Naive thymus-derived CD4-positive, alpha-beta T cell (primary cell): ENCODE measurements at places on chromosomes 7 and 10. TPM values are rescaled to one million over a fixed set of nuclear protein-coding genes. Genes with fewer than 3 reads are reported as not detected.

Gene MXI1
- total RNA-seq = 56.3 TPM

Gene SRGN
- total RNA-seq = 66.6 TPM

Gene SHOC2
- total RNA-seq = 60.6 TPM

Gene PCDH15
- not detected for total RNA-seq

Gene FGL2
- total RNA-seq = 3.0 TPM

Gene WDR86
- total RNA-seq = not detected

- DNase-seq = no peak
These were observed 41.4 kb upstream of the SGCE start for GRCh38 chr7:94697035-94697974.

DNA sequence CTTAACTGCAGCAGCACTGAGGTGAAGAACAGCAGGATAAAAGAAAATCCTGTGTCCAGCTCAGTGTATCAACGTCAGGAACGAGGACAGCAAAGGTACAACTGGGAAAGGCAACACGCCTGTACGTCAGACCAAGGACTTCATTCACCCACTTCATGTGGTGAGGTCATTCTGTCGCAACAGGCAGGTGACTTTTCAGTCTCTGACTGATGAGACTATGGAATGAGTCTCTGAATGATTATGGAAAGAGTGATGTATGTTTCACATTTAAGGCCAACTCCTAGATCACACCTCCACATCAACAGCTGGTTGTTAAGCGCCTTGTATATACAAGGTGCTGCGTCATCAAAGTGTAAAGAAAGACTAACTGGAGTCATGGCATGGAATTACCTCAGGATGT is 297.6 kb upstream of the SP8 start:
- DNase-seq = no peak

DNA sequence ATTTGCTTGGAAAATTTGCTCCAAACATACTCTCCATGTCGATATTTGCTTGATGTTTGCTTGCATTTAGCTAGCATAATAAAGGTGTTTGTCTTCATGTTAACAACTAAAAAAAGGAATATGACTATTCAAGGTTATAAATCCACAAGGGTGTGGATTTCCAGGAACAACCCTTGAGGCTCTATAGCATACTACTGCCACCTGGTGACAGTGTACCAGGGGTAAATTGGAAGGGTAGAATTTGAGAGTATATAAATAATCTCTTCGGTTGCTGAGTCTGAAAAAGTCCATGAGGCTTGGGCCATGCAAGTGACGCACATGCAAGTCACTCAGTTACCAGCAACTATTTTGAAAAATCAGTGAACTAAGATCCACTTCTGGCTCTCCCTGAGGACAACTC is 68.4 kb downstream of the SLIT1 start:
- DNase-seq = no peak

DNA sequence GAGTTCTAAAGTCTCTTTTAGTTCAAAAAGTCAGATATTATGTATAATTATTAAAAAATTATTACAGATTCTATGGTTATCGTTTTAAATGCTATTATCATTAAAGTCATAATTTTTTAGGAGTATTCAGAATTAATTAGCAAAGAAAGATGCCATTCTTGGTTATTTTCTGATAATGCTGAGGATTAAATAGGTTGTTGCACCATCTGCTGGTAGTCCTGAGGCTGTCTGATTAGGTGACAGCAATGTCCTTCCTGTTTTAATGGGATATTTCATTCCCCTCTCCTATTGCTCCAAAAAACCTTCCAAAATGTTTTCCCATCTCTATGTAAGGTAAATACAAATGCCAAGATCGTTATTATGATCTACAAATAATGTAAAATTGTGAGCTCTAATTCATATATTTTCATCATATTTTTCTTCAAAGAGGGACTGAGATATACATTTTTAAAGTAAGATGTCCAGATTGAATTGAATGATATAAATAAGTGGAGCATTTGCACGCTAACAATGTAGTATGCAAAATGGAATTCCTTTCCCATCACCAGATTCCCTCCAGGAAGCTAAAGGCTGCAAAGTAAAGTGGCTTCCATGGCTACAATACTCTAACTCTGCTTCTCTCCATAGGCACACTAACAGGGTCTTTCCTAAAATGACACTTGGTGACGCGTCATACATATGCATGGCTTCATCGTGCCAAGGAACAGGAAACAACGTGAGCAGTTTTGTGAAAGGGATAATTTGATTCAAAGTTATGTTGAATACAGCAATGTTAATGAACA is 58.8 kb upstream of the AKR1E2 start:
- DNase-seq = no peak

GRCh38 chr10:117694190-117694589 is 151.6 kb downstream of the EMX2 start:
- no peak for DNase-seq

DNA sequence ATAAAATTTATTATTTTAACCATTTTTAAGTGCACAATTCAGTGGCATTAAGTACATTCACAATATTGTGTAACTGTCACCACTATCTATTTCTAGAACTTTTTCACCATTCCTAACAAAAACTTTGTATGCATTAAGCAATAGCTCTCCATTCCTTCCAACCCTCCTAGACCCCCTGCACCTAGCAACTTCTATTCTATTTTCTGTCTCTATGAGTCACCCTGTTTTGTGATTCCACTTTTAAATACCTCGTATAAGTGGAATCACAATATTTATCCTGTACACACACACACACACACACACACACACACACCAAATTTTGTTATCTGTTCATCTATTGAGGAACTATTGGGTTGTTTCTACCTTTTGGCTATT is 89.2 kb downstream of the ARID5B start:
- no peak for DNase-seq

DNA sequence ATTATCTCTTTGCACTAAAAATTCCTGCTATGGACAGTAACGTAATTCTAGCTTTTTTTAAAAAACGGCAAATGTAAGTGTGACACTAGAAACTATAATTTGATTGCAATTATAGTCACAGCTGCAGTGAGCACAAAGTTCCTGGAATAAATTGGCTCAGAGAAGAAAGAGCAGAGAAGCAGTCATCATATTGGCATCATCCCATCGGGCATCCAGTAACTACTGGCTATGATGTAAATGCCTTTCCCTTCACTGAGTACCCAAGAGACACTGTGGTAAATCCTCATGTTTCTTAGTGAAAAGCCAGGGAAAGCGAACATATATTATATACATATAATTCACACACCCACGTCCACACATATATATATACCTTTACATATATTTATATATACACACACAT is 43.6 kb downstream of the PIP4K2A start:
- DNase-seq = no peak

GRCh38 chr7:32221736-32222135 is 151.5 kb upstream of the PDE1C start:
- DNase-seq = no peak
